ENCODE measurements at places on chromosomes 12 and 14. TPM values are rescaled to one million over a fixed set of nuclear protein-coding genes. Genes with fewer than 3 reads are reported as not detected.
A peak's percentile ranks its signal among the peaks of the same experiment; 100 is the strongest.

The TAMALIN gene
- 6.6 TPM for total RNA-seq

The DHRS2 gene
- 0.69 TPM for total RNA-seq

The CLEC1A gene
- not detected for total RNA-seq

The CLEC2D gene
- total RNA-seq, result 21.5 TPM

The VRK1 gene
- 45.8 TPM for total RNA-seq

The SMOC1 gene
- not detected for total RNA-seq

DNA sequence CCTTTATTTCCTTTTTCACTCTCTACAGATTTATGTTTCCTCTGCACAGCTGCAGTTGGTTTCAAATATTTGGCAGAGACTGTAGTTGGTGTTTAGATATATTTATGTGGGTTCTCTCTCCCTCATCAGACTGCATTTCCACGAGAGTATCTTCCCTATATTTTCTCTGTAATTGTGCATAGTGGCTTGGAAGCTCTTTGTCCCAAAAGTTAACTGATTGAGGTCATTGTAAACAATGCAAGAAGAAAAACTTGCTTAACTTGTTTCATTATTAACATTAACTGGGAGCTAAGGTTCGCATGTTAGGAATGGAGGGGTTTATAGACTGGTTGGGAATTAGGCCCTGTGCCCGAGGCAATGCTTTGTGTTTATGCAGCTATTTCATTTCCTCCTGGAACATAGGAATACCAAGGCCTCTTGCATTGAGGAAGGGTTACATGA lies 216.9 kb upstream of the HMGA2 start:
- DNase-seq, result no peak

DNA sequence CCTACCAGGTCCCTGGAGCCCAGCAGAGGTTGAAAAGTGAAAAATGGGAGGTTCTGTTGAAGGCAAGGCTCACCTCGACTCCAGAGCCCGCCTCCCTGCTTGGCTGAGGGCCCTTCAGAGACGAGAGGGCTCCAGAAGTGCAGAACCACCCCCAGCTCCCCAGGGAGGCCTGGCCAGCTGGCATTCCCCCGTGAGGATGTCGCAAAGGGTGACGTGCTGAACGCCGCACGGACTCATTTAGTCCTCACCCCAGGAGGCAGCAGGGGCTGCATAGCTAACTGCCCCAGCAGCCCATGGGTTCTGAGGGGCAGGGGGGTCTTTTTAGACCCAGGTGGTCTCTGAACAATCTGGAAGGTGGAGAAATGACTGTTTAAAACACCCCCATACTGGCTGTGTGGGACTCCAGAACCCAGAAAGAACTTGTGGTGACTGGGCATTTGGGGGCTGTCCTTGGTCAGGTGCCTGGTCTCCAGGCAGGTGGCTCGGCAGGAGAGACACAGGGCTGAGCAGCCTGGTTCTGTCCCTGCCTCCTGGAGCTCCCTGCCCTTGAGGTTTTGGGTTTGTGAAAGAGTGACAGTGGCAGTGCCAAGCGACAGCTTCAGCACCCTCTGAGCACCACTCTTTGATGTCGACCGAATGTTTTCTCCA lies 32.0 kb downstream of the ANAPC7 start:
- DNase-seq, result peak; percentile 59

GRCh38 chr14:98955741-98956070 lies 316.3 kb downstream of the BCL11B start:
- peak; percentile 13 for DNase-seq

- DNase-seq, result peak; percentile 64
Measured at GRCh38 chr14:97490521-97491070, 693.4 kb downstream of the VRK1 start.

GRCh38 chr12:53952335-53952694 lies 2.4 kb upstream of the HOXC12 start:
- DNase-seq, result peak; percentile 78

DNA sequence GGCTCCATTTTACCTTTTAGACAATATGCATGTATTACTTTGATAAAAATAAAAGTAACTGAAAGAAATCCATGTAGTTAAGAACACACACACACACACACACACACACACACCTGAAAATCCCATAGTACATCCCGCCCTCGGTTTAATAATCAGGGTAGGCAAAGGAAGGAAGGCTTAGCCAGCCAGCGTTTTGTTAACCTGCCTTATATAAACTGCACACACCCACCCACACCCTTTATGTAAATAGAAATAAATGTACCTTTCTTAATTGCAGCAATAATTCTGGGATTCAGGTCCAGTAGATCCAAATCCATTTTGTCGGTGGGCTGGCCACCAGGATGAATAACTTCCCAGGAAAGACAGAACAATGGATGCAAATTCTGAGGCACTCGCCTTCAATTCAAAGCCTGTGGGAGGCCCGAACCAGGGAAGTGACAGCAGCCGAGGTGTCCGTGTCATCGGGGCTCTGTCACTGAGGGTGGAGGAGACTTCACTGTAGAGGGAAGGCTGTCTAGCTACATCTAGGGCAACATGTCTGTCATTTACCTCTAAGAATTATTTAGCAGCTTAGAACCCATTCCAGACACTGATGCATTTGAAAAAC lies 4.4 kb downstream of the XRCC3 start:
- DNase-seq, result no peak

All from endodermal cell (in vitro differentiated cells).